Gastroesophageal sphincter (tissue), 4 donors: ENCODE measurements at places on chromosomes 11 and 22. TPM values are rescaled to one million over a fixed set of nuclear protein-coding genes. Genes with fewer than 3 reads are reported as not detected.

Gene LDHAL6A
- not detected for total RNA-seq

Gene IFITM10
- 0.13 TPM for total RNA-seq

Gene SLC22A8
- total RNA-seq = not detected

Gene NAALAD2
- 2.2 TPM for total RNA-seq

Gene HTATIP2
- total RNA-seq = 27.7 TPM

GRCh38 chr11:117073539-117073938 is 24.7 kb downstream of the SIK3 start:
- ATAC-seq = no peak

- no peak for ATAC-seq
These were observed 1248.0 kb upstream of the CNTN5 start for GRCh38 chr11:97772705-97773104.

GRCh38 chr11:114317787-114318137 is 21.6 kb downstream of the NNMT start:
- no peak for ATAC-seq

DNA sequence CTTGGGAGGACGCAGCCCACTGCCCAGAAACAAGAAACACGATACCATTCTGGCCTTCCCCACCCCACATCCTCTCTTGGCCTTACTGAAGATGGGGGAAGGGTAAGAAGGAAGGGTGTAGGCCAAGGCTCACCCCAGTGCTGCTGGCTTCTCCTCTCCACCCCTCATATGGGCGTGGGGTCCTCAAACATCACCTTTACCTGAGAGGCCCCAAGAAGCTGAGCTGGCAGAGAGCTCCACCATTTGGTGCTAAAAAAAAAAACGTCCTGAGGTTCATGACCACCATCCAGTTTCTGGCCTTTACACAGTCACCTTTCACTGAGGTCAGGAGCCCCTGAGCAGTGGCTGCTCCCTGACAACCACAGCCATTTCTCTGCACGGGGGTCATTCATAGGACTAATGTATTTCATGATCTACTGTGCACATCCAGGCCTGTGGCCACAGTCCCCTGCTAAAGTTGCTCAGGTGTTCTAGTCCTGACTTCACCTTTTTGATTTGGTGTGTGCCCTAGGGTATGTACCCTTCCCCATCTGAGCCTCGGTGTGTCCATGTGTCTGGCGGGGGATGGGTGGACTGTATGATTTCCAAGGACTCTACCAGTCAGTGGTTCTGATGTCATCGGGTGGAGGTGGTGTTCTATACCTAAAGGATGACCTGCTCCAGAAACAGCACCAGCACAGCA is 15.1 kb downstream of the RHOG start:
- ATAC-seq = no peak

DNA sequence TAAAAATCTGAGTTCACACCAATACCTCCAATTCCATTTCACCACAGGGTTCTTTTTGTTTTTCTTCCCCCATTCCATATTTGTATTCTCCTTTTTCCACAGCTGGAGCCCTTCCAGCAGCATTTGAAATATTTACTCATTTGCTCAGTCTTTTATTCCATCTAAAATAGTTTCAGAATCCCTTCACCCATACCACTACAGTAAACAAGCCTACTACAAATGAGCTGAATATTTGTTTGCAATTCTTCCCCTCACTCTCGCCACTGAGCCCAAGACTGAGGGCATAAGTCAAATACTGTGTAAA is 46.4 kb downstream of the ZNF143 start:
- no peak for ATAC-seq

- no peak for ATAC-seq
These were observed 25.7 kb upstream of the PRAME start for GRCh38 chr22:22584722-22585121.

- ATAC-seq = no peak
These were observed 11.8 kb upstream of the KCNJ11 start for GRCh38 chr11:17400048-17400775.

DNA sequence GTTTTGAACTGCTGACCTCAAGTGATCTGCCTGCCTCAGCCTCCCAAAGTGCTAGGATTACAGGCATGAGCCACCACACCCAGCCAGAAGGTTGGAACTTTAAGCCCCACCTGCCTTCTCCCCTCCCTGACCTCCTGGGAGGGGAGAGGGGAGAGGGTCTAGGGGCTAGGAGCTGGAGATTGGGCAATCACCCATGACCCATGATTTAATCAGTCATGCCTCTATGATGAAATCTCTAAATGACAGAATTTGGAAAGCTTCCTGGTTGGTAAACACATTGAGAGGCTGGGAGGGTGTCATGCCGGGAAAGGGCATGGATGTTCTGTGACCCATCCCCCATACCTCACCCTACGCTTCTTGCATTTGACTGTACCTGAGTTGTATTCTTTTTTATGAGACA is 17.1 kb upstream of the TFIP11 start:
- ATAC-seq = peak; percentile 36

- ATAC-seq = no peak
These were observed 35.1 kb downstream of the RRP8 start for GRCh38 chr11:6568191-6568918.

GRCh38 chr11:33362051-33362910 is 105.1 kb downstream of the HIPK3 start:
- ATAC-seq = peak; percentile 48

- no peak for ATAC-seq
These were observed 1.0 kb downstream of the ST14 start for GRCh38 chr11:130160498-130161155.

DNA sequence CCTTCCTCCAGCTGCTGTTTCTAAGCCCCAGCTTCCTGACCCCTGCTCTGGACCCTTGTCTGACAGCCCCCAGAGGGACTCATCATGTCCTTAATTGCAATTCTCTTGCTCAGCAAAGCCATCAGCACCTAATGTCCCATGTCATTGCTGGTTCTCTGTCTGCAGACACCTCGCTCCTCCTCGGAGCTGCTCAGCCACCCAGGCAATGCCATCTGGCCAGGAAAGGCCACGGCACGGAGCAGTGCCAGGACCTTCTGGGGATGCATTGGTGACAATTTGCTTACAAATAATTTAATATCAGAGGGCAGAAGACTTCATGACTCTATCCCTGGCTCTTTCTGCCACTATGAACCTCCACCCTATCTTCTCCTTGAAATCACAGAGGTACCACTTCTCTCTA is 107.0 kb upstream of the THY1 start:
- ATAC-seq = no peak

GRCh38 chr11:78666675-78667160 is 92.1 kb upstream of the NARS2 start:
- no peak for ATAC-seq

GRCh38 chr11:109795234-109795633 is 298.0 kb upstream of the ZC3H12C start:
- no peak for ATAC-seq

GRCh38 chr11:108636222-108636621 is 28.6 kb upstream of the DDX10 start:
- ATAC-seq = no peak
